Head of caudate nucleus (tissue), 42 donors: ENCODE measurements at places on chromosomes 3 and 15.

DNA sequence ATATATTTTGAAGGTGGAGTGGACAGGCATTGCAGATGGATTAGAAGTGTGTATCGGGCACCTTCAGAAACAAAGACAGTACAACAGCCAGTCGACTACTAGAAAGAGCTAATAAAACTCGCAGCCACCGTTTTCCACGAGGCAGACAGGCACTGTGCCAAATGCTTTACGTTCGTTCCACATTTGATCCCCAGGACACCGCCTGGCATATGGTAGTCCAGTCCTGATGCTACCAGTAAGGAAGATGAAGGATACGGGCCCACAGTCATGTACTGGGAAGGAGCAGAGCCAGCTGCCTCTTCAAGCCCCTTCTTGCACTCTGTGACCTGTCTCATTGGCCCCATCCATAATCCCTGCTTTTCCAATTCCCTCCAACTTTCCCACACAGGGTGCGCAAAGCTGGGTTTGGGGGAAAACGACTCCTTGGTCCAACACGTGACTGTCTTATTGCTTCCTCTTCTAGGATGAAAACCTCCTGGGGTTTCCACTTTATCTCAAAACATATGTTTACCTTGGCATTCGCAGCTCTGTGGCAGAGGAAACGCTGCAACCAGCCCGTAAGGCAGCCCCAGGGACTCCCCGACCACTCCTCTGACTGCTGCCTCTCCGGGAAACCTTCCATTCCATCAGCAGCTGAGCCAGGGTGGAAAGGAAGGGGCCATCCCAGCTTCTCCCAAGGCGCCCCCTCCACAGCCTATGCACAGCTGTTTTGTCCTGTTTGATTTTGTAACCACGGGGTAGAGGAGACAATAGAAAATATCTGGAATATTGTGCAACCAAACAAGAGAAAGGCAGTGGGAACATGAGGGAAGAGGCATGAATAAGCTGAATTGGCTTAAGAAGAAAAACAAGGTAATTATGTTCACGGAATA, 107.4 kb downstream of the ADAMTS17 start:
- DNase-seq, result no peak

- DNase-seq, result no peak
Observed at GRCh38 chr3:50256978-50257890, 11.7 kb upstream of the SEMA3B start.

DNA sequence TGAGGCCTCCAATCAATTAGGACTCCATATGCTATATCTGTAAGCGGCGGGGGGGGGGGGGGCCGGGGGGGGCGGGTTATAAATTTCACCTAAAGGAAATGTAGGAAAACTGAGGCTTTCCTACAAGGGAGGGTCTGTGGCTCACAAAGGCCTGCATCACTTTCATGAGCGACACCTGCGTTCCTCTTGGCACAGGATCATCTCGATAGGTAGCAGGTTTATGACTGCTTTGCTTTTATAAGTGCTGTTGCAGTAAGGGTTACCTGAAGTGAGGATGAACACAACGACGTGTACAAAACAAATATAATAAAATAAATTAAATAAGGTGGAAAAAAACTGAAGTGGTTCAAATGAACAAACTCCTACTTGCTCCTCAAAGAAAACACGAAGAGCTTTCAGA, 194.3 kb downstream of the FOXP1 start:
- no peak for DNase-seq

DNA sequence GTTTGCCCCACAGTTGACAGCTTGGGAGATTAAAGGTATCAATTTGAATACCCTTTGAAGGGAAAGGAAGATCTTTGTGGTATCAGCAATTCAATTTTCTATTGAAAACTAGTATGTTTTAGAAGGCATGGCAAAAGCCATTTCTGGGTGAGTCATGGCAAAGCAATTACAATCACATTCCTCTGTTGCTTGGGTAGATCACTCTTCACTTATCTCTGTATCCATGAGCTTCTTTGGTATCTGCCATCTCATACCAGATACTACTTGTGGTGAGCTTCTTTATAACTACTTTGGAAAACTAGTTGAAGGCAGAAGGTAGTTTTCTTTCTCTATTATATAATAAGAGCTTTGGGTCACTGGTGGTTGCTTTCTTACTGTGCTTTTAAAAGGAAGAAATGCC, 28.3 kb upstream of the LSAMP start:
- no peak for DNase-seq

DNA sequence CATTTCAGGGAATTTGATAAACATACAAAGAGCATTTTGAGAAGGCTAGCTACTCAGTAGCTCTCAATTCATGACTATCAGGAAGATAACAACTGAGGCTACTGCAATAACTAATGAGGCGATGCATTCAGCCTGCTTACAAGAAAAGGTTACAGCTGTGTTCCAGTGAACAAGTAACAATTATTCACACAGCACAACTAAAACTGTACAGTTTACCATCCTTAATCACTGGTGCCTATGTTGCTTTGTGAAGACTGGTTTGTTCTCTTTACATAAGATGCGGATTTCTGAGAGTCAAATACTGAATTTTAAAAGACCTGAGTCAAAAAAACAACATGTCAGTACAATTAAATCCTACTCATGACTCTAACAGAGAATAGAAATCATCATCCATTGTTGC, 526.3 kb downstream of the OTOL1 start:
- no peak for DNase-seq

- DNase-seq, result no peak
Observed at GRCh38 chr3:179281825-179282224, 30.9 kb upstream of the KCNMB3 start.

DNA sequence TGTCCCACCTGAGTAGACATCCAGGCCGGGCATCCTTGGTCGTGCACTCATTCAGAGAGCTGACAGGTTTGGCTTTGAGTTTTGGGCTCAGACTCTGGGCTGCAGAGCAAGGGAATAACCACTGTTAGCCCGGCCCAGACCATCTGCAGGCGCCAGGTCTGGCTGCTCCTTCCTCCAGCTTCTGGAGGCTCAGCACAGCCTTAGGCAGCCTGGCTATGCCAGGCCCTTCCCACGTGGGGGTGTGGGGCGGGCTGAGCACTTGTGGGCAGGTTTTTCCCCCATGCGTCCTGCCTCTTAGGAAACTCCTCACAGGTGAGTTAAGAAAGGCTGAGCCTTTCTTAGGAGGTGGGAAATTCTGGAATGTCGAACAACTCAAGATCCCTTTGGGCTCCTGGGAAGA, 11.2 kb downstream of the PLA2G4B start:
- no peak for DNase-seq

DNA sequence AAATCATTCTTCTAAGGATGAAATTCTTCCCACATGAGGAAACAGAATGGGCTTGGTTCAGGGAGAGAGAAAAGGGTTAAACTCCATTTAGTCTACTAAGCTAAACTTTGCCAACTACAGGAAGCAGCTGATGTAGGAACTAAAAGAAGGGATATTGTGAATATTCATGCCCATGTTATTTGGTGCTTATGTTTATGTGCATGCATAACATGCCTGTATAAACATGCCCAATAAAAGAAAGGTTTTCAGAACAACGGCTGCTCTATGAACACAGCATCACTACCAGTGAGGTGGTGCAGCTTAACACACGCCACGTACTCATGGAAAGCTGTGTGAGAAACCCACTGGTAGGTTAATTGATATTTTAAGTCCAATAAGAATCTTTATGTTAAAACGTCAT, 59.4 kb upstream of the VGLL4 start:
- DNase-seq, result no peak

DNA sequence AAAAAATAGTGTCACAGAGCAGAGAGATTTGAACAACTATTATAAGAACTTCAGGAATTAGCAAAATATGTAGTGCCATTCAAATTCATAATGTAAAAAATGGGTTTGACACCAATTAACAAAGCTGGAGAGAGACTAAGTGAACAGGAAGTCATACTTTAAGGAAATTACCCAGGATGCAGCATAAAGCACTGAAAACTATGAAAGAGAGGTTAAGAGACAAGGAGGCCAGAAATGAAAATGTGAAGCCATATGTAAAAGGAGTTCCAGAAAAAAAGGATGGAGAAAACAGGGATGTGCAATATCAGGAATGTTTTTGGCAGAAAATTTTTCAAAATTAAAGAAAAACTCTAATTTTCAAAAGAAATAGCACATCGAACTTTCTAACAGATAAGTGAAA, 57.6 kb downstream of the SLCO2A1 start:
- no peak for DNase-seq
